GM12878 (cell line): ENCODE measurements at places on chromosomes 7 and 10. TPM values are rescaled to one million over a fixed set of nuclear protein-coding genes. Genes with fewer than 3 reads are reported as not detected.

The TMEM139 gene
- not detected in 2 replicates for total RNA-seq

GRCh38 chr10:126972635-126973414, 67.6 kb downstream of the DOCK1 start:
- H3K36me3 ChIP-seq: no peaks in the 10 kb centered on the region
- H3K27me3 ChIP-seq: no peaks in the 10 kb centered on the region
- no peak overlapping the region for H3K4me3 ChIP-seq
- no peak overlapping the region for H3K27ac ChIP-seq
- DNase-seq: no peak

- no peaks in the 10 kb centered on the region for H3K36me3 ChIP-seq
- H3K27me3 ChIP-seq: no peaks in the 10 kb centered on the region
- DNase-seq: no peak
- H3K4me1 ChIP-seq: no peaks in the 10 kb centered on the region
- H3K27ac ChIP-seq: no peak overlapping the region
These were observed 20.3 kb downstream of the SCART1 start for GRCh38 chr10:133474027-133474426.

DNA sequence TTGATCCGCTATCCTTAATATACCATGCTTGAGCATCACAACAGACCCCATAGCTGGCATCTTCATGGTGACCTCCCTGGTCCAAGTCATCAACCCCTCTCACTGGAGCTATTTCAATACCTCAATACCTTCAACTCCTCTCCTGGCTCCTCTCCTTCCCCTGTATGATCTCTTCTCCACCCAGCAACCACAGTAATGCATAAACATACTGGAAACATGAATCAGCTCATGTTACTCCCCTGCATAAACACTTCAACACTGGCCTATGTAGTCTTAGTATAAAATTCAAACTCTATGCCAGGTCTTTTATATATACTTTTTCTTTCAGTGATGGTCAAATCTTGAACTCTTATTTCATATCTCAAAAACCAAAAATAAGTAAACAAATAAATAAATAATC, 31.8 kb upstream of the TMEM273 start:
- no peak for DNase-seq
- no peak overlapping the region for H3K4me3 ChIP-seq
- no peaks in the 10 kb centered on the region for H3K36me3 ChIP-seq
